ENCODE measurements at places on chromosomes 5 and 9. TPM values are rescaled to one million over a fixed set of nuclear protein-coding genes. Genes with fewer than 3 reads are reported as not detected.
A peak's percentile ranks its signal among the peaks of the same experiment; 100 is the strongest.

Gene PCDHB11
- polyA plus RNA-seq = 0.63 TPM

DNA sequence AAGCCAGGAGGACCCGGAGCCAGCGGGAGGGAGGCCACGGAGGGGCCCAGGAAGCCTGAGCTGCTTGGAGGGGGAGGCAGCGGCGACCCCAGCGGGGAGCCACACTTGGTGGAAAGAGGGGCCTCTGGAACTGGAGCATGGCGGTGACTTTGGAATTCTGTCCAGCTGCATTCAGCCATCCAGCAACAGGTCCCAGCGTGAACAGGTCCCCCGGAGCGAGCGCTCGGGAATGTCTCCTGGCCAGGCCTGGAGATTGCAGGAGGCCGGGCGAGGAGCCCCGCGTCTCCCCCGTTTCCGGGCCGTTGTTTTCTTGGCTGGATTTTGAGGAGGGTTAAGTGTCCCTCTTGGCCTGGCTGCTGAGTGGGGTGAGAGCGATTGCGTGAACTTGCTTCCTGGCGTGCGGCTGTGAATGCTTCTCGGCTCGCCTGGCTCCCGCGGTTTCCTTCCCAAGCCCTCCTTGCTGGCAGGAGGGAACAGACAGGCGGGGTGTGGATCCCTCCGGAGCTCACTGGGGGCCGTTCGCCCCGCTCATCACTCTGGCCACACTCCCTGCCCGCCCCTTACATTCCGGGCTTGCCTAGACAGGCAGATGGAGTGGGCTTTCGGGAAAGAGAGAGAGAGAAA, 125.3 kb upstream of the IRX4 start:
- DNase-seq = peak; percentile 45

Gene PCDHB9
- 0.68 TPM for polyA plus RNA-seq

DNA sequence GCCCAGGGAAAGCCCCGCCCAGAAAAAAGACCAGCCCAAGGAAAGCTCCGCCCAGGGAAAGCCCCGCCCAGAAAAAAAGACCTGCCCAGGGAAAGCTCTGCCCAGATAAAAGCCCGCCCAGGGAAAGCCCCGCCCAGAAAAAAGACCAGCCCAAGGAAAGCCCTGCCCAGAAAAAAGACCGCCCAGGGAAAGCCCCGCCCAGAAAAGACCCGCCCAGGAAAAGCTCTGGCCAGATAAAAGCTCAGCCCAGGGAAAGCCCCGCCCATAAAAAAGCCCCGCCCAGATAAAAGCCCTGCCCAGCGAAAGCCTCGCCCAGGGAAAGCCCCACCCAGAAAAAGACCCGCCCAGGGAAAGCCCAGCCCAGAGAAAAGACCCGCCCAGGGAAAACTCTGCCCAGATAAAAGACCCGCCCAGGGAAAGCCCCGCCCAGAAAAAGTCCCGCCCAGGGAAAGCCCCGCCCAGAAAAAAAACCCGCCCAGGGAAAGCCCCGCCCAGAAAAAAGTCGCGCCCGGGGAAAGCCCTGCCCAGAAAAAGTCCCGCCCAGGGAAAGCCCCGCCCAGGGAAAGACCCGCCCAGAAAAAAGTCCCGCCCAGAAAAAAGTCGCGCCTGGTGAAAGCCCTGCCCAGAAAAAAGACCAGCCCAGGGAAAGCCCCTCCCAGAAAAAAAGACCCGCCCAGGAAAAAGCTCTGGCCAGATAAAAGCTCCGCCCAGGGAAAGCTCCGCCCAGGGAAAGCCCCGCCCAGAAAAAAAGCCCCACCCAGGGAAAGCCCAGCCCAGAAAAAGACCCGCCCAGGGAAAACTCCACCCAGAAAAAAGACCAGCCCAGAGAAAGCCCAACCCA, 11.9 kb downstream of the GRIN1 start:
- DNase-seq = no peak

Gene DMRT3
- not detected for polyA plus RNA-seq

DNA sequence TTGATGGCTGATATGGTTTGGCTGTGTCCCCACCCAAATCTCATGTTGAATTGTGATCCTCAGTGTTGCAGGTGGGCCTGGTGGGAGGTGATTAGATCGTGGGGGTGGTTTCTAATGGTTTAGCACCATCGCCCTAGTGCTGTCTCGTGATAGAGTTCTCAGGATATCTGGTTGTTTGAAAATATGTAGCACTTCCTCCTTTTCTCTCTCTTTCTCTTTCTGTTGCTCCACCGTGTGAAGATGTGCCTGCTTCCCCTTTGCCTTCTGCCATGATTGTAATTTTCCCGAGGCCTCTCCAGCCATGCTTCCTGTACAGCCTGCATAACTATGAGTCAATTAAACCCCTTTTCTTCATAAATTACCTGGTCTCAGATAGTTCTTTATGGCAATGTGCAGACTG, 111.6 kb downstream of the SREK1 start:
- DNase-seq = no peak

DNA sequence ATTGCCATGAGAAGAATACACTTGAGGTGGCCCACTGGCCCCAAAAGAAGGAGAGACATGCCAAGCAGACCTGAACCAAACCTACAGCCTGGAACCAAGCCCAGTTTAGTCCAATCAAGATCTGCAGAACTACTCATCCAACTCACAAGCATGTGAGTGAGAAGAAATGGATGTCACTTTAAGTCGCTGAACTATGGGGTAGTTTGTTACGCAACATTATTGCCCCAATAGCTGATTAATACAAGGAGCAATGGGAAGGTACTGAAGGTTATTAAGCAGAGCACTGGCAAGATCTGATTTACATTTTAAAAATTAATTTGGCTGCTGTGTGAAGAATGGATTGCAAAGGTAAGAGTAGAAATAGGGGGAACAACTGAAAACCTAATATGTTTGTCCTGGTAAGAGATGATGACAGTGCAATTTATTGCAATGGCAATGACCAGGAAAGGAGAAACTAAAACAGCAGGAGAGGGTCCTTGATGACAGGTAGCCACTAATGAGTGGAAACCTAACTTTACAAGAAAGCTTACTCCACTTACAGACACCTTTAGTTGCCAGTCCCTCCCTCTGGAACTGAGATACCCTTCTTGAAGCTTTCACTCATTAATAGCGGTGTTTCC, 132.9 kb upstream of the GRIA1 start:
- no peak for DNase-seq

DNA sequence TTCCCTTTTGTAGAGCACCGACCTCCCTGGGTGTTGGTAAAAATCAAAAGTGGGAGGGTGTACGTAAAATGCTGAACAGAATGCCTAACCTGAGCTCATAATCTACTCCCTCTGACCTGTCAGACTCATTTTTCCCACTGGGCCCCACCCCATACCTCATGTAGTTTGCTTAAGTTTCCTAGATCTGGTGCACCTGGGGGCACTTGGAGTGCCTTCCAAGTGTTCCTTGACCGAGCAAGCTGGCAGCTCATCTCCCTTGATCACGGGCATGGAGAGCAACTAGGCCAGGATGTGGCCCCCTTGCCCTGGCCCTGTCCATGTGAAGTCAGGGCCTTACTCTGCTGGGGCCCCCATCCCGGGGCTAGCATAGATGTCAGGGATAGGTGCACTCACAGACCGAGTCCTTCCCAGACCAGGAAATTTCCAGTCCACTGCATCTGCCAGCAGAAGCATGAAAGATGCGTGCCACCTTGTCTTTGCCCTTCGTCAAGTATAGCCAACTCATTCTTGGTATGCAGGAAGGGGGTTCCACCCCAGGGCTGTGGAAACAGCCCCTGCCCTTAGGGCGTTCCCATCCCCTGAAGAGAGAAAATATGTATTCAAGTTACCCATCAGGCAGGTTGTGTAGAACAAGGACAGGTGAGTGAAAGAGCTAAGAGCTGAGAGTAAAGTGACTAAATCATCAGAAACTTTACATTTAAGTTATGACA, 41.9 kb downstream of the SLC22A5 start:
- no peak for DNase-seq

Gene REEP2
- polyA plus RNA-seq = 44.7 TPM

Gene PCDHAC1
- 2.4 TPM for polyA plus RNA-seq

Gene SAXO1
- 0.11 TPM for polyA plus RNA-seq

Gene IL17B
- 0.18 TPM for polyA plus RNA-seq

Gene ELOVL7
- 3.1 TPM for polyA plus RNA-seq

Measured in H1 (cell line).